ENCODE measurements at places on chromosomes 2 and 18.

DNA sequence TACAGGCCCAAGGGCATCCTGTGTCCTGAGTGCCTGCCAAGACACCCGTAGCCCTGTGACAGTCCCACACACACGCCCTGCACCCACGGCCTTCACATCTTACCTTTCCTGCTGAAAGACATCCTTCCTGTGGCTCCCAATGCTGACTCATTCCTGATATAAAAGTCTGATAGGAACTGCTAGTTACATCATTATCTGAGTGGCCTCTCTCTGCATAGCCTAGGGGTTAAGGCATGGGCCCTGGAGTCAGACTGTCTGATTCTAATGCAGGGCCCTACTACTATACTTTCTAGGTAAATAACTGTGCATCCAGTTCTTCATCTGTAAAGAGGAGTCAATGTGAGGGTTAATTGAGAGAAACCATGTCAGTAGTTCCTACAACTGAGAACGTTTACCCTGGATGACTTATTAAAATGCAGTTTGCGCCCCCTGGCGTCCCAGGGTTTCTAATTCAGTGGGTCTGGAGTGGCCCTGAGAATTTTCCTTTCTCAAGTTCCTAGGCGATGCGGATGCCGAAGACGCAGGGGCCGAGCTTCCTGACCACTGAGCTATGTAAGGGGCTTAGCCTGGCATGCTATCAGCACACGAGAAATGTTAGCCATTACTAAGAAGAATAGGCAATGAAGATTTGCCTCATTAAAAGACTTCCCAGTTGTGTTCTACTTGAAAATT lies 6.0 kb upstream of the GPR45 start:
- peak; percentile 86 for DNase-seq

- DNase-seq = no peak
Measured at GRCh38 chr2:171852366-171852888, 41.6 kb downstream of the SLC25A12 start.

DNA sequence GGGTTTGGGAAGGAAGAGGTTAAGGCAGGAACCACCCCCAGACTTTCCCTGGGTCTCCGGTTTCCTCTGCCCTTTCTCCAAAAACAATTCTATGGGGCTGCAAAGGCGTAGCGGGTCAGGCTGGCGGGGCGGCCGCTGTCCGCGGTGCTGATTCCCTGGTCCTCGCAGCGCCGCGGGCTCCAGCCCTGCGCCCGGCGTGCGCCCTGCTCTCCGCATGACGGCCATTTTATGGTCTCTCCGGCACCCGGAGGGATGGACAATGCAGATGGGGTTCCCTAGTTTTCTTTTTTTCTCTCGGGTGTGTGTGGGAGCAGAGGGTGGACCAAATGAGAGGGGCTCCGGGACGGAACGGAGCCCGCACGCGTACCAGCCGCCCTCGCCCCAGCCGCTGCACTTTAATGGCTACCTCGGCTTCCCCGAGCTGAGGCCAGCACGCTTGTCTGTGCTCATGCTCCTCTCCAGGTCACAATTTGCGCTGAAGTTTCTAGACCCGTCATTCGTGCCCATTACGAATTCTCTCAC lies 1.6 kb downstream of the ST8SIA3 start:
- DNase-seq = peak; percentile 2

DNA sequence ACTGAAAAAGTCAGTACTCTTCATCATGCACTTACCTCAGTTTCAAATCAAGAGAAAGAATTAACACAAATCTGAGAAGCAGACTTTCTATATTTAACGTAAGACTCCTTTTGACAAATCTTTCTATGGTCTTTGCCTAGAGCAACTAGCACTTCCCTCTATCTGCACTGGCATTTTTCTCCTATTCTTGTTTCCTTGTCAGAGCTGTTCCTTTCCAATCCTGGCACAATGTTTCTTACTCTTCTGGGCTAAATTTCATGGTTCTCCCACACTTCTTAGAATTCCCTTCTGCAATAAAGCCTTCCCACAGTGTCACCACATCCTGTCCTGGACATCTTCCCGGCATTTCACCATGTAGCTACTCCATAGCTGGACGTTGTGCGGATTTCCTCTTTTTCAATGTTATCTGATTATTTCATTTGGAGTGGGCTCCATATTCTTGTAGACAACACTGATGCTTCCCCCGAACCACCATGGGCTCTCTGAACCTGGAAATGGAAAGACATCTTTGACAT lies 144.7 kb upstream of the CTNNA2 start:
- no peak for DNase-seq

- no peak for DNase-seq
Measured at GRCh38 chr2:190984595-190984994, 29.4 kb downstream of the STAT1 start.

GRCh38 chr18:11096839-11097750 lies 52.3 kb downstream of the PIEZO2 start:
- DNase-seq = no peak

DNA sequence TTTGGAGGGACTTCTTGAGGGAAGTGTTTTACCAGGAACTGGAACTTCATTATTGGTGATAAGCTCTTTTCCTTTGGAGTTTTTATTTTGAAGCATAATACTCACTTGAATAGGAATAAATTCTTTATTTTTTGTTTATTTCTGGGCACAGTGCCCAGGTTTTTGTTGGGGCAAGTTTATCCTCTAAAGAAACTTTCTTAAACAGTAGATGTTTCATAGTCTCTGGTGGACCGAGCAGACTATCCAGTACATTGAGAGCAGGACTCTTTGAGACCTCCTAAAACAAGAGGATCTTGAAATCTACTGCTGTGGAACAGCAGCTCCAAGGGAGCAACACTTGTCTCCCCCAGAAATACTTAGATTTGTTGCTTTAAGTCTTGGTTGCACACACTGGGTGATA lies 109.4 kb downstream of the PARD3B start:
- DNase-seq = no peak

DNA sequence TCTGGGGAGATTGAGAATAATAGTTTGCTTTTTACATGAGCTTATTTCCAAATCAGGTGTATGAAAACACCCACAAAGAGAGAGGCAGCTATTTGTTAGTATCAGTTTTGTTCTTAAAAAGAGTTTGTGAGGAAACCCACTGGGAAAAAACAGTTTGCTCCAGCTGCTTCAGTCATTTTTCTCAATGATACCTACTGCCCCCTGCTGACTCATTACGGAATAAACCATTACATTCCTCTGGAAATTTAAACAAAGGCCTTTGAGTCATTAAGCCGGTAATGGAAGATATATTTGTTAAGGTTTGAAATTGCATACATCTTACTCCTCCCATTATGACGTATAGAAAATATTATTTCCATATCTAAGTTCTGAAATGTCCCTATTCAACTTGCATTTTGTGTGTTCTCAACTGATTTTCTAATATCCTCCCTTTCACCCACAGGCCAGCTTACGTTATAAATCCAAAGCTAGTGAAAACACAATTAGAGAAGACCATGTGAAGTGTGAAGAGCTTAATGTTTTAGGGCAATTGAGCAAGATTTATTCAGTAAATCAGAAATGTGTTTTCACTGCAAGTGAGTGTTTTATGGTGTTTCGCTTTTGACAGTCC lies 761.6 kb downstream of the DSC3 start:
- DNase-seq = peak; percentile 79

DNA sequence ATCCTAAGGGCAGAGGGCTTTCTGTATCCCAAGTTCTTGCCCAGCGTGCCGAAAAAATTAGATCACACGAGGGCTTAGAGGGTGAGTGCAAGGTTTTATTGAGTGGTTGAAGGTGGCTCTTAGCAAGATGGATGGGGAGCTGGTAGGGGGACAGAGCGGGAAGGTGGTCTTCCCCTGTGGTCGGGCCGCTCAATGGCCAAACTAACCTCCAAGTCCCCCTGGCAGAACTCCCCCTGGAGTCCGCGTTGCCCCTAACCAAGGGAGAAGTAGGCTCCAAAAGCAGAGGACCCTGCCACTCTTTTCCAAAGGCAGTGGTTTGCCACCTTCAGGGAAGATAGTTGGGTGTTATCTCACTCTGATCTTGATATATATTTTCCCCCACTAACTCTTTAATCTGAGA lies 63.4 kb downstream of the LYPD1 start:
- no peak for DNase-seq

DNA sequence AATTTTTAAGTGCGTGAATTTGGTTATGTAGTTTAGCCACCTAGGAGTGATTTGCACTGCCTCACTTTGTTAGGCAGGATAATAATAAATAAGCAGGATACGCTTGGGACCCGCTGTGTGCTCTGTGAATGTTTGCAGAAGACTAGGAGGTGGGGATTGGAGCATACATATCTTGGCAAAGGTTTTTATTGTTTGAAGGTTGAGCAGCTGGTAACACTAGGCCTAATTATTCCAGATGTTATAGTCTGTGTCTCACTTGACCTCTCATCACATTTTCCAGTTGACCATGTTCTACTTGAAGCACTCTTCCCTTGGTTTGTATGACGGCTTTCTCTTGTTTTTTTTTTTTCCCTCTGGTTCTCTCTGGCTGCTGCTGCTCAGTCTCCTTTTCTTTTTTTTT lies 42.7 kb downstream of the FHOD3 start:
- no peak for DNase-seq

GRCh38 chr2:150156415-150156814 lies 331.1 kb downstream of the RND3 start:
- DNase-seq = no peak

- DNase-seq = no peak
Measured at GRCh38 chr2:98928242-98928641, 7.8 kb downstream of the CRACDL start.

GRCh38 chr18:69636529-69637301 lies 236.0 kb downstream of the DOK6 start:
- DNase-seq = no peak

Measured in pons (tissue), 1 donor.